ENCODE measurements at places on chromosomes 4 and X.

- no peak for DNase-seq
Measured at GRCh38 chr4:95516528-95517017, 32.2 kb downstream of the UNC5C start.

DNA sequence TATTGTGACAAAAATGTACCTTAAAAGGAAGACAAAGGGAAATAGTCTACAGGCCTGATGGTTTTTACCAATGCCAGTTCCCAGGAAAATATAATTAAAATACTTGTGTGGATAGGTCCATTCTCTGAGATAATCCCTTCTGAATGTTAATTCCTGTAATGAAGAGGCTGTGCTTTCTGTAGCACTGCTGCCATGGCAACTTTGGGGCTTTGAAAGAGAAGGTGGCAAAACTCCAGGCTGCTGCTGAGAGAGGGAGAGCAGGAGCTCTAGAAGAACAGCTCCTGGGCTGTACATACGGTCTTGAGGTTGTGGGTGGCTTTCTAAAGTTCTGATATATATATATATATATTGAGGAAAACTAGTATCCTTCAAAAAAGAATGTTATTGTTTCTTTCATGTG, 125.4 kb downstream of the PDLIM5 start:
- DNase-seq = no peak

DNA sequence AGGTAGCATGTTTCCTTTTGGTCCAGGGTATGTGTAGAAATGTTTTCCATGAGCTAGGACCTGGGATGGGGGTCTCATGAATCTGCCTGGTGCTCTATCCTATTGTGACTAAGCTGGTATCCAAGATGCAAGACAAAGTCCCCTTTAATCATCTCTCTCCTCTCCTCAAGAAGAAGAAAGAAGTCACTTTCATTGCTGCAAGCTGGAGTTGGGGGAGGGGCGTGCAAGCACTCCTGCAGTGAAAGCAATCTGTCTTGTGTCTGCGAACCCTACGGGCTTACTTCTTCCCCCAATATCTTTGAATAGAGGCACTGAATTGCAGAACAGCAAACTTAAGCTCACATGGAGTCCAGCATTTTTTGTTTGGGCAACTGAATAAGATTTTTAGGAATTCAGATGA, 27.2 kb upstream of the GRPR start:
- DNase-seq = no peak

GRCh38 chrX:48711162-48711928, 14.8 kb downstream of the SUV39H1 start:
- no peak for DNase-seq

GRCh38 chr4:20687864-20688263, 12.4 kb upstream of the PACRGL start:
- no peak for DNase-seq

GRCh38 chr4:47101453-47101852, 70.1 kb downstream of the GABRB1 start:
- no peak for DNase-seq

GRCh38 chrX:152907084-152907651, 9.3 kb downstream of the ZNF185 start:
- no peak for DNase-seq

GRCh38 chr4:106893903-106894302, 142.2 kb downstream of the DKK2 start:
- DNase-seq = no peak

DNA sequence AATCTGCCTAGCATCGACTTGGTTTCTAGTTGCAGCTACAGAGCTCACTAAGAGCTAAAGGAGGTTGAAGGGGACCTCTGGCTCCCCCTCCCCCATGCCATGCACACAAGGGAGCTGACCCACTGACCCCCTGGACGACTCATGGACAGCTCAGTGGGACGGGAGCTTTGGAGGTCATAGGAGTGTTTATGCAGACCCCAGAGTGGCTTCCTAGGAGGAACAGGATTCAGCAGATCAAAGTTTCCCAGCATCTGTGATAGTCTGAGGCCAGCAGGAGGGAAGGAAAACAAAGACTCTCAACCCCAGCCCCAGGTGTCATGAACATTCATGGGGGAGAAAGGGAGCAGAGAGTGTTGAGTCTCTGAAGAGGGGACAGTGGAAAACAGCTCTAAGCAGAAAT, 104.4 kb downstream of the ARSF start:
- no peak for DNase-seq

DNA sequence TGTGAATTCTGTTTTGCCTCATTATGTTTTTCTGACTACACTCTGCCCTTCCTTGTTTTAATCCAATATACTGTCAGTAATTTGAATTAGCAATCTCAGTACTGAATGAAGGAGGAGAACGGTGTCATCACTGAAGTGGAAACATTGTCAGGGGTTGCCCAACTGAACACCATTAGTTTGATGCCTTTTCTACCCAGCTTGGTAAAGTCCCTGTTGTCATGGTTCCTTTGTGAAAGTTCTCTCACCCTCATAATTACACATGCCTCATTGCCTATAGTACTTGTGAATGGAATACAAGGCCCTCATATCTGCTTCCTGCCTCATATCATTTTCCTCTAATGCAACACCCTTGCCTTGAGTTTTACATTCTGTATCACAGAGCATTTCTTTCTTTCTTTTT, 76.9 kb downstream of the RRAGB start:
- no peak for DNase-seq

DNA sequence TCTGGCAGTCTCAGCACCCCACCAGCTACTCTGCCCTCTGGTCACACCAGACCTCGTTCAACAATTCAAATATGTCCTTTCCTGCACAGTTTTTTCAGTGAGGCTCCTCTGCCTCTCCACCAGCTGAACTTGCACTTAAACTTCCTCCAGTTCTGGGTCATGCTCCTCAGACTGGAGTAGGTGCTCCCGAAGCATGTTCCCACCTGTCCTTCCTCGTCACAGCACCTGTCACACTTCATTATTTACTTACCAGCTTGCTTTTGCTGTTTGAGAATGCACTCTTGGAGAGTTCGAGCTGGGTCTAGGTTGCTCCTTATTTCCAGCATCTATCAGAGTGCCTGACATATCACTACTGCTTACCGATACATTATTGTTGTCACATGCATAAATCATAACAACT, 144.8 kb upstream of the TTC29 start:
- DNase-seq = no peak

DNA sequence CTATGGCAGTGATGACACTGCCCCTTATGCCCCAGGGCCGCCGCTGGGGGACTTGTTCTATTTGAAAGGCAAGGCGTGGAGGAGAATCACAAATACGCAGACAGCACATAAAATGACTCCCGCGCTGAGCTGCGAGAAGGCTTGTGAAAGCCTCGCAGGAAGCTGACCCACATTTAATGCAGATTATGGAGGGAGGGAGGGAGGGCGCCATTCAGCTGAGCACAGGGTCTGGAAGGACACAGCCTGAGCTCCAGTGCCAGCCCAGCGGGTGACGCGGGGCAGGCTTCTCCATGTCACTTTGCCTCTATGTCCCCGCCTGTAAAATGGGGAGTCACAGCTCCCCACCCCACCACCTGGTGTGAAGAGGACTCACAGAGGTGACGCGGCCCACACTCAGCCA, 14.3 kb downstream of the ABLIM2 start:
- DNase-seq = no peak

DNA sequence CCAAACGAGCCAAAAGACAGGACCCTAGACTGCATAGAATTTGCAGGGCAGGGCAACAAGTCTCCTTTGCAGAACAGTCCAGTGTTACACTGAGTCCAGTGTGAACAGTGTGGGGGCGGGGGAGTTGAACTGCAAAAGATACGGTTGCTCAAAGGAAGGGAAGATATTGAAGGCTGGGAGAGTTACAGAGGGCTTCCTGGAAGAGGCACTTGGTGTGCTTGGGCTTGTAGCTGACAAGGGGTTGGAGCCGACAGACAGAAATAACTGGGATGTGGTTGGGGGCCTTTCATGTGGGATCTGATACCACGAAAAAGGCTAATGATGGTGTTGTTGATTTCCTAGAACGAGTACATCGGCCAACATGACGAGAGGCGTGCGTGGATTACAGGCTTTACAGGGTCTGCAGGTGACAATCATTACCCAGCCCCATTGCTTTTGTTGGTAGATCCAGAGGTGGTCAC, 6.1 kb downstream of the XPNPEP2 start:
- peak; percentile 22 for DNase-seq

- DNase-seq = no peak
Measured at GRCh38 chr4:81040012-81040659, 9.6 kb downstream of the BMP3 start.

DNA sequence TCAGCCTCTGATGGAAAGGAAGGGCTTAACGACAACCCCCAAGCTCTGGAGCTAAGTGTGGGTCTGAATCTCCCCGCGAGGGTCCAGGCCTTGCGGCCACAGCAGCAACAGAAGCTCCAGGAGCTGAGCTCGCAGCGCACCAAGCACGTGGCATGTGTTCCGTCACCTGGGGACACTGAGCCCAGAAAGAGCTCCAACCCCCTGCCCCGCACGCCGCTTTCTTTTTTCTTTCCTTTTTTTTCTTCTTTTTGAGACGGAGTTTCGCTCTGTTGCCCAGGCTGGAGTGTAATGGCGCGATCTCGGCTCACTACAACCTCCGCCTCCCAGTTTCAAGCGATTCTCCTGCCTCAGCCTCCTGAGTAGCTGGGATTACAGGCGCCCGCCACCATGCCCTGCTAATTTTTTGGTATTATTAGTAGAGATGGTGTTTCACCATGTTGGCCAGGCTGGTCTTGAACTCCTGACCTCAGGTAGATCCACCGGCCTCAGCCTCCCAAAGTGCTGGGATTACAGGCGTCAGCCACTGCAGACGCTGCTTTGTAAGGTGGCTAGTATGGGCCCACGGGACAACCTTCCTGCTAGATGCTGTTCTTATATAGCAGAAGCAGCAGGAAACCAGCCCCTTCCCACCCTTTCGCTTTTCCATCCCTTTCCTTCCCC, 685 bp upstream of the TNIP2 start:
- DNase-seq = no peak

DNA sequence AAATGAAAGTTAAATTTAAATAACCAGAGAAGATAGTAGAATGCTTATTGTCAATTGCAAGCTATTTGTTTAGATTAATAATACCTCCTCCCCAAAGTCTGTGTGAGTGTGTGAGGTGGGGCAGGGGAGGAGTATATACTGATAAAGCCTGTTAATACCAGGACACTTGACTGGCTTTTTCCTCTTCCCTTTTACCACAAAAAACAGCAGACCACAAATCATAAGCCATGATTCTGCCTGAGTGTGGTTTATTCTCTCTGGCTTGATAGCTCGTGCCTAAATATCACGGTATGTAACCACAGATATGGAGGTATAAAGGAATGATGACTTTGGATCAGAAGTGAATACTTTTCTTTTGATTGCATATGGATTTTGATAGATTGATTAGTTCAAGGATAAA, 21.9 kb upstream of the SCRG1 start:
- DNase-seq = no peak

GRCh38 chr4:82266345-82266744, 107.4 kb downstream of the HNRNPD start:
- DNase-seq = no peak

DNA sequence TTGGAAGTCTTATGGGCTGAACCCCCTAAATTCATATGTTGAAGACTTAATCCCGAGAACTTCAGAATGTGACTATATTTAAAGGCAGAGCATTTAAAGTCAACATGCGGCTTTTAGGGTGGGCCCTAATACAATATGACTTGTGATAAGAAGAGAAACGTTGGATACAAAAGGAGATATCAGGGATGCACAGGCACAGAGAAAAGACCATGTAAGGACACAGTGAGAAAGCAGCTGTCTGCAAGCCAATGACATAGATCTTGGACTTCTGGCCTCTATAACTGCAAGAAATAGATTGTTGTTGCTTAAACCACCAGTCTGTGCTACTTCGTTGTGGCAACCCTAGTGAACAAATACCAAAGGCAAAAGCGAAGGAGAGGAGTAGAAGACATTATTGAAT, 42.2 kb downstream of the GABRG1 start:
- DNase-seq = no peak

All from activated effector memory CD4-positive, alpha-beta T cell treated with Interleukin-2 at 50 U/mL for 16 hours (primary cell).